ENCODE measurements at places on chromosomes 6 and 20. TPM values are rescaled to one million over a fixed set of nuclear protein-coding genes. Genes with fewer than 3 reads are reported as not detected.
A peak's percentile ranks its signal among the peaks of the same experiment; 100 is the strongest.

The PERP gene
- 28.5 TPM for total RNA-seq

The SGK2 gene
- not detected for total RNA-seq

DNA sequence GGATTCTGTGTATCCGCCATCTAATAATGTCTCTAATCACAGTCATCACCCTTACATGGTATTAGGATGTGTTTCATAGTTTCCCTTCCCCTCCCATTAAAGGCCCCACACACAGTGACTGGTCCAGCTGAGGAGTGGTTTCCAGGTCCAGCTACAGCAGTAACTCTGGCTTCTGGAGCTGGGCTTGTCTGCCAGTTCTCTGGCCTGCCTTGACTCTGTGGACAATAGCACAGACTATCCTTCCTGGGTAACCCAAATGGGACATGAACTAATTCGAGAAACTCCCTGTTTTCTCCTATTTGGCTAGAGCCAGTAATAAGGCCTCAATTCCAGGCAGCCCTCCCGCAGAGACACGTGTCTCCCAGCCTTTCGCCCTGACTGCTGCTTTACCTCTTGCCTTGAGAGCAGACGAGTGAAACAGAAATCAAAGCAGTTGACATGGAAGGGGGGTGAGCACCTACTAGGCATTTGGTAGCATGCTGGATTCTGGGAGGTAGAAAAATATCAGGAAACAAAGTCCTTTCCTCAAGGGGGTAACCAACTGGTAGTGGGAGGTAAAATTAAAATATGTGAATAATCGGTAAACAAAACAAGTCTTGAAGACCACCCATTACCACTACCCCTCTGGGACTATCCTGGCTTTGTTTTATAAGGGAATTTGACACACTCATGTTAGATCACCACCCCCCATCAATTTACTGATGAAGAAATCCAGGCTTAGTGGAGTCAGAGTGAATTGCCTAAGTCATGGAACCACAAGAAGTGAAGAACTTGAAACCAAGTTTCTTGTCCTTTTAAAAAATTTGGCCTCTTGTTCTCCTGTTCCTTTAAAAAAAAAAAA lies 1.2 kb downstream of the TRAF3IP2 start:
- DNase-seq: peak; percentile 59

GRCh38 chr6:118280210-118280609 lies 267.9 kb upstream of the PLN start:
- DNase-seq: no peak

DNA sequence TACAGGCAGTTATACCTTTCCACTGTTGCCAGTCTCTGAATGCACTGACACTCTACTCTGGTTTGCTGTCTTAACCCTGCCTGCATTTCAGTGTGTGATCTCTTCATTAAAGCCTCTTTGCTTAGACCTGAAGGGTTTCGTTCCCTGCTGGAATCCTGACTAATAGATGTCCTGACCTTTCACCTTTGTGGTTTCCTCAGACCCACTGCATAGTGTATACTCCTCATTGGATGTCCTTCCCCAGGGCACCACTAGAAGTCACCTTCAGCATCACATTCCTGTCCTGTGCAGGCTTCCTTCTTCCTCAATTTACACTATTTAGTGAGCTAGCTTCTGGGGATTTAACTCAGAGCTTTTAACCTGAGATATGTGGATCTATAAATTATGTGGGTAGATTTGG lies 120.6 kb downstream of the RCAN2 start:
- DNase-seq: no peak

DNA sequence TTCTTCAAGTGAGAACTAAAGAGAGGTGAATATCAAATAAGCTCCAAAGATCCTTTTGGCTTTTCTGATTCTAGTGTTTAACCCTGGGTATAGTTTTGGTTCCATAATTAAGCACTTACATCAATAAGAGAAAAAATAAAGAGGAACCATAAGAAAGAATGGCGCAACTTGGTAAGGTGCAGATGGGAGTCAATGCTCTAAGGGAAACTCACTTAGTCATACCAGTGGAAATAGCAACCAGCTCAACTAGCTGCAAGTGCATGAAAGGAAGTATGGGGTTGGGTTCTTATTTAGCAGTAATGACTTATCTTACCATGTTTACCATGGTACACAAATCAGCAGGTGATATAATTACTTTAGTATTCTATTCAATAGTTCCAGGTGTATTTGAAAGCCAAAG lies 296.5 kb upstream of the RUNX2 start:
- DNase-seq: no peak

- no peak for DNase-seq
Measured at GRCh38 chr6:111114087-111114443, 26.8 kb downstream of the SLC16A10 start.

DNA sequence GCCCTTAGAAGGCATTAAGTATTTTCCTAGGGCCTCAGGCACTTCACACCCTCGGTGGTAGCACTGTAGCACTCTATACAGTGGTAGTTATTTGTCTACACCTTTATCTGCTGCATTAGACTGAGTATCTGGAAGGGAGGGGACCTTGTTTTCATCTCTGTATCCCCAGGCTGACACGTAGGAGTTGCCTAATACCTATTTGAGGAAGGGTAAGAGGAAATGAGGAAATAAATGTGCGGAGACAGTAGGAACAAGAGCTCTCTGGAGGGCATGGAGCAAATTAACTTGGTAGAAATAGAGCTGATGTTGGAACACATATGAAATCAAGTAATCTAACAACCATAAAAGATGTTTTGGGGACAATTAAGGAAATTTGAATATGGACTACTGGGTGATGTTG lies 3.9 kb downstream of the CNPY3 start:
- DNase-seq: no peak

GRCh38 chr20:13113731-13114130 lies 105.0 kb downstream of the SPTLC3 start:
- DNase-seq: no peak

DNA sequence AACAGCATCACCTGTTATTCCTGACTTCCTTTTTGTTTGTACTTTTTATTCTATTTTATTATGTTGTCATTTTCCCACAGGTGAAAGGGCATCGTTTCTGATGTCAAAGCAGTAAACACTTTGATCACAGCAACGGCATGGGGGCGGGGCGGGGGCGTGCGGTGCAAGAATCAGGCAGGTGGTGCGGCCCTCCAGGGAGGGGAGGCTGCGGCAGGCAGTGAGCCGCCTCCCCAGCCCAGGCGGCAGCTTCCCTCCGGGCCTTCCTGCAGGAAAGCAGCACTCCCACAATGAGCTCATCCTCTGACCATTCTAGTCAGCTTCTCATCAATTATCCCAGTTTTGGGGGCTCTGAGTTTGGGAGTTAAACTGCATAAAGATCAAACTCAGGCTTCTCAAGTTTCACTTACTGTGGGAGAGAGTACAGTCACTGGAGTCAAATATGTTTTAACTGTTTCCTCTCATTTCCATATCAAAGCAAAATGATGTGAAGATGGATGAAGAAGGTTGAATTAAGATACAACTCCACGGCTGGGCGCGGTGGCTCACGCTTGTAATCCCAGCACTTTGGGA lies 608.4 kb upstream of the AGPAT4 start:
- DNase-seq: peak; percentile 51

DNA sequence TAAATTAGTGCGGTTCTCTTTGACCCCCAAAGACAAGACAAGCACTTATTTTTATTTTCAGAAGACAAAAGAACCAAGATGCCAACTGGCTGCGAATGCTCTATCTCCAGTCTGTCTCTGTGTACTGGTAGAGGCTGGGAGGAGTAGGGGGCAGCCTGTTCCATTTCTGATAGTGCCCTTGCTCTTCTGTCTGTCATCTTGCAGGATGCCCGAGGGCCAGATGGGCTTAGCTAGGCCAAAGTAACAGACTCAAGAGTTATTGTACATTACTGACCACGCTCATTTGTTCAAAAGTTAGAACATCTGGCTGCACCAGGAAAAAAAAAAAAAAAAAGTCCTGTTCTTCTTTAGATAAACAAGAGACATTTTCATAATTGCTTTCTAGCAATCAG lies 198.1 kb upstream of the UST start:
- DNase-seq: no peak

The TMEM244 gene
- not detected for total RNA-seq

GRCh38 chr6:123580331-123580730 lies 56.4 kb downstream of the TRDN start:
- DNase-seq: no peak

GRCh38 chr6:70277470-70277869 lies 25.4 kb downstream of the COL9A1 start:
- no peak for DNase-seq

- DNase-seq: no peak
Measured at GRCh38 chr6:159919011-159919511, 28.3 kb downstream of the MAS1 start.

The SAPCD1 gene
- 1.8 TPM for total RNA-seq

- DNase-seq: no peak
Measured at GRCh38 chr6:125940247-125941041, 16.1 kb upstream of the HINT3 start.

The TBXT gene
- 0.22 TPM for total RNA-seq

- DNase-seq: no peak
Measured at GRCh38 chr6:45813943-45814342, 201.7 kb downstream of the CLIC5 start.

The TSPO2 gene
- not detected for total RNA-seq

- DNase-seq: no peak
Measured at GRCh38 chr6:16800341-16800740, 39.1 kb upstream of the ATXN1 start.

DNA sequence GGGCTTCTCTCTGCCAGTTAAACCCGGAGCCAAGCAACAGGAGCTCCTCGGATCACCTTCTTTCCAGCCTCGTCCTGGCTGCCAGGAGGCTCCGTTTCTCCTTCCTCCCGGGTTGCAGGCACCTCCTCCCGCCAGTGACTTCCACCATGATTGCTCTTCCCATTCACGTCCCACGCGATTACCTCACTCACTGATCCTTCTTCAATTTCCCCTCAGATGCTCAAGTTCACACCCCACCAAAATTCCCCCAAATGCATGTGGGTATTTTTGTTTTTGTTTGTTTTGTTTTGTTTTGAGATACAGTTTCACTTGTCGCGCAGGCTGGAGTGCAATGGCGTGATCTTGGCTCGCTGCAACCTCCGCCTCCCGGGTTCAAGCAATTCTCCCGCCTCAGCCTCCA lies 25.1 kb downstream of the KCNQ2 start:
- DNase-seq: no peak

All from H7 (cell line).